ENCODE measurements at places on chromosomes 4 and X.

- no peak for DNase-seq
- no peaks in the 10 kb centered on the region for H3K36me3 ChIP-seq
- H3K27ac ChIP-seq: no peak overlapping the region
- H3K4me1 ChIP-seq: no peaks in the 10 kb centered on the region
- no peak overlapping the region for H3K4me3 ChIP-seq
Observed at GRCh38 chr4:98491899-98492559, 166.4 kb downstream of the TSPAN5 start.

DNA sequence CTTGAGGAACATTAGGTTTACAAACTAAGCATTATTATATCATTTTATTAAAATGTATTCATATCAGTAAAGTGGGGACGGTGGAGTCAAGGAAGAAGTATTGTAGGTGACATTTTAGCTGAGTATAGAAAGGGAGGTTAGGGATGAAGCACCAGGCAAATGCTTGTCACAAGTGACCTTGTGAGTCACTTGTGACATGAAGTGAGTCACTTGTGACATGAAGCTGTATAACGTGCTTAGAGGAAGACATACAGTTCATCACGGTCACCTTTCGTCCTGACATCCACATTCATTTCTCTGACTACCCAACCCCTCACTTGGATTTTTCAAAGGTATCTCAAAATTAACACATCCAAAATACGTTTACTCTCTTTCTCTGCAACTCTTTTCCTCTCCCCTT lies 1034.8 kb downstream of the DMD start:
- no peaks in the 10 kb centered on the region for H3K4me1 ChIP-seq
- H3K27me3 ChIP-seq: no peaks in the 10 kb centered on the region
- no peak overlapping the region for H3K4me3 ChIP-seq
- H3K36me3 ChIP-seq: no peaks in the 10 kb centered on the region
- H3K27ac ChIP-seq: no peak overlapping the region
- no peak for DNase-seq

DNA sequence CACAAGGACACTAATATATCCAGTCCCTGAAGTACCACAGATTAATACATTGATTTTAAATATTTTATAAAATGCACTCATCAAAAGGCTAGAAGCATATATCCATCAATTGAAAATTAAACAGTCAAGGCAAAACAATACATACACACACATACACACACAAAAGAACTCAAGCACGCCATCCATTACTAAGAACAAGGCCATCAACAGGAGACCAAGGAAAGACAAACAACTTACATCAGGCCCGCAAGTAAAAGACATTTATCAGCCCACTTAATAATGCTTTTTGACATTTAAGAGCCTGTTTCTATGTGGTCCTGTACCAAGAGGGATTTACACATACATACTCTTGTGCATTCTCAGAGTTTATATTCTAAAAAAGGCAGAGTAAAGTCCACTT lies 50.0 kb upstream of the ZNF827 start:
- no peaks in the 10 kb centered on the region for H3K27me3 ChIP-seq
- H3K4me3 ChIP-seq: no peak overlapping the region
- H3K36me3 ChIP-seq: no peaks in the 10 kb centered on the region
- H3K4me1 ChIP-seq: no peaks in the 10 kb centered on the region
- DNase-seq: no peak

DNA sequence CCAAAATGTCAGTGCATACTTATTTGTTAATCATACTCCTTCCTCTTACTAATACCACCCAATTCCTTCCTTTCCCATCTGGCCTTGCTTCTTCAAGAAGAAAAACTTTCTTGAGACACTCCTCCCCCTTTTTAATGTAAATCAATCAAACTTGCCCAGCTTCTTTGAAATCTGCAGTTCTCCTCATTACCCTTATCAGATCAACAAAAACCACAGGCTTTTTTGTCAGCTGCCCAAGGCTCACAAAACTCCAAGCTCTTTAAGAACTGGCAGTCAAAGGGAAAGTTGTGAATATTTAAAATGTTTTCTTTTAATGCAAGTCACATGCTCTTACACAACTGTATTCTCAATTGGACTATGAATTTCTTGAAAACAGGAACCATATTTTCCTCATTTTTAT lies 11.3 kb upstream of the MYOZ2 start:
- H3K36me3 ChIP-seq: no peaks in the 10 kb centered on the region
- no peaks in the 10 kb centered on the region for H3K4me1 ChIP-seq
- H3K27me3 ChIP-seq: no peaks in the 10 kb centered on the region
- no peak overlapping the region for H3K27ac ChIP-seq
- no peak overlapping the region for H3K4me3 ChIP-seq
- DNase-seq: no peak

- no peaks in the 10 kb centered on the region for H3K27me3 ChIP-seq
- H3K4me3 ChIP-seq: peak overlapping the region; percentile 16
- H3K36me3 ChIP-seq: no peaks in the 10 kb centered on the region
- H3K27ac ChIP-seq: peak overlapping the region; percentile 96
- peak; percentile 79 for DNase-seq
Observed at GRCh38 chr4:10106421-10107039, 10.1 kb downstream of the WDR1 start.

- no peaks in the 10 kb centered on the region for H3K4me1 ChIP-seq
- H3K4me3 ChIP-seq: no peak overlapping the region
- H3K36me3 ChIP-seq: peaks cover 45% of the 10 kb centered on the region
- H3K27ac ChIP-seq: no peak overlapping the region
Observed at GRCh38 chr4:1385373-1386340, 20.6 kb downstream of the NKX1-1 start.

DNA sequence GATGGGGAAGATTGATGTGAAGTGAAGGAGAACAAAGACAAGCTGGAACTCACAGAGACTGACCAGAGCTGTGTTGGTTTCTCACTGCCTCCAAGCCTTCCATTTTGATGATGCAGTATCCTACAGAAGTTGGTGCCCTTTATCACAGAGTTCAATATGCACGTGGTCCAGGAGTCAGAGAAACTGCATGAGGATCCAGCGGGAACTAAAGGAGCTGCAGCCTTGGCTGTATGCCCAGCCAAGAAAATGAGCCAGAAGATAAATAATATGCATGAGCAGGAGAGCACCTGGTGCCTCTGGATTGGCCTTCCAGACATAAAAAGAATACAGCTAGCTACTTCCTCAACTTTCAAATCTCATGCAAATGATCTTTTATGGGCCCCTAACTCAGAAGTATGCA lies 44.3 kb upstream of the DCLK2 start:
- no peaks in the 10 kb centered on the region for H3K4me1 ChIP-seq
- no peak overlapping the region for H3K27ac ChIP-seq
- H3K4me3 ChIP-seq: no peak overlapping the region
- H3K27me3 ChIP-seq: no peaks in the 10 kb centered on the region
- H3K36me3 ChIP-seq: no peaks in the 10 kb centered on the region

DNA sequence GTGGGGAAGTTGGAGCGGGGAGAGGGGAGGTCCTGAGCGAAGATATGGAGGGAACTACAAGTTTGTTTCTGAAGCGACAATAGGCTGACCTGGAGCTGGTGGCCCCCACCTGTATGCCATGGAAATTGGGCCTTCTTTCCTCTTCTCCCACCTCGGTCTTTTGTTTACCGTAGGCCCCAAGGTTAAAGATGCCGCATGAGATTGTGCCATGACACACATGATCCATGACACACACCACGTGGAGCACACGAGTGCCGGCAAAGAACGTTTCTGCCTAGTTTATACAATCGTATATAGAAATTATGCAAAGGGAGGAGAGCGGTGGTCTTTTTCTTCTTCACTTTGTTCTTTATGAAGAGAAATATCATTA lies 408 bp downstream of the TMEM33 start:
- no peak for DNase-seq
- no peaks in the 10 kb centered on the region for H3K36me3 ChIP-seq
- H3K27ac ChIP-seq: peak overlapping the region; percentile 90
- no peaks in the 10 kb centered on the region for H3K27me3 ChIP-seq
- peak overlapping the region; percentile 91 for H3K4me3 ChIP-seq

DNA sequence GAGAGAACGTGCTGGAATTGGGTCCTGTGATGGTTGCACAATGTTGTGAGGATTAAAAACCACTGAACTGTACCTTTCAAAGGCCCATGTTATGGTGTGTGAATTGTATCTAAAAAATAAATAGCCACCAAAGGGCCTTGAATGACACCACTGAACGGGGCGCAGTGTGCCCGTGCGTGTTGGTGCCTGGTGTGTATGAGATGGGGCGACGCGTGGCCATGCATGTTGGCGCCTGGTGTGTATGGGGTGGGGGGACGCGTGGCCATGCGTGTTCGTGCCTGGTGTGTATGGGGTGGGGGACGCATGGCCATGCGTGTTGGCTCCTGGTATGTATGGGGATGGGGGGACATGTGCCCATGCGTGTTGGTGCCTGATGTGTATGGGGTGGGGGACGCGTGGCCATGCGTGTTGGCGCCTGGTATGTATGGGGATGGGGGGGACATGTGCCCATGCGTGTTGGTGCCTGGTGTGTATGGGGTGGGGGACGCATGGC lies 66.6 kb upstream of the HELT start:
- DNase-seq: no peak
- no peaks in the 10 kb centered on the region for H3K27me3 ChIP-seq
- no peaks in the 10 kb centered on the region for H3K36me3 ChIP-seq

GRCh38 chr4:7197910-7198309 lies 5.6 kb downstream of the SORCS2 start:
- H3K4me1 ChIP-seq: peaks cover 7% of the 10 kb centered on the region
- H3K27me3 ChIP-seq: peaks cover 17% of the 10 kb centered on the region
- H3K36me3 ChIP-seq: no peaks in the 10 kb centered on the region
- no peak overlapping the region for H3K27ac ChIP-seq
- DNase-seq: no peak
- no peak overlapping the region for H3K4me3 ChIP-seq

DNA sequence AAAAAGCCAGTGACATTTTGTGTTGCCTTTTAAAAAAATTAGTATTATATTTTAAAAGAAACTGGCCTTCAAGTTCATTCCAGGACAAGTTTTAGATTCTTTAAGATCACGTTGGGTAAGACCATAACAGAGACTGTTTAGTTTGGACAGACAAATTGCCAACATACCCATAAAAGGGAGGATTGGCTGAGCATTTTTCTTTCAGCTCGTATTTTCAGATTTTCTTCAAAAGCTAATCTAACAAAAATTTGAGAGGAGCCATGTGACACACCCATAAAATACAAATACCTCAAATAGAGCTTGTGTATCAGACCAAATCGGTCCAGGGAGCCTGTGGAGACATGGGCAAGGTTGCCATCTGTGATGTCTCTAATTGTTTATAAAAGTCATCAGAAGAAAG lies 74.6 kb upstream of the C1QTNF7 start:
- H3K4me1 ChIP-seq: no peaks in the 10 kb centered on the region
- no peaks in the 10 kb centered on the region for H3K36me3 ChIP-seq
- DNase-seq: no peak
- H3K4me3 ChIP-seq: no peak overlapping the region
- no peaks in the 10 kb centered on the region for H3K27me3 ChIP-seq

DNA sequence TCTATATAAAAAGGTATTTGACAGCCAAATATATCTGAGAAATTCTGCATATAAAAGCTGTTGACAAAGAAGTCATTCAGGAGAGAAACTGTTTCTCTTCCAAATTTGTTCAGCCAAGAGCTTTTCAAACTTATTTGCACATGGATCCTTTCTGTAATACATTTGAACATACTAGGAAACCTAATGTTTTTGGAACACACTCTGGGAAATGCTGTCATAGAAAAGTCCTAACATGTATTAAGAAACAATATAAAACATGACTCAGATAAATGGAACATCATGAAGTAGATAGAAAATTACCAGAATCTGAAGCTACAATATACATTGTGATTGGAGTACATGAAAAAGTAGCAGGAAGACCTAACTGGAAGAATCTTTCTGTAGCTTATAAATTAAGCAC lies 781.5 kb upstream of the EPHA5 start:
- H3K36me3 ChIP-seq: no peaks in the 10 kb centered on the region
- no peak for DNase-seq
- no peaks in the 10 kb centered on the region for H3K4me1 ChIP-seq
- no peak overlapping the region for H3K27ac ChIP-seq
- no peaks in the 10 kb centered on the region for H3K27me3 ChIP-seq

- no peak overlapping the region for H3K27ac ChIP-seq
- H3K4me3 ChIP-seq: no peak overlapping the region
- peaks cover 49% of the 10 kb centered on the region for H3K4me1 ChIP-seq
- no peaks in the 10 kb centered on the region for H3K27me3 ChIP-seq
Observed at GRCh38 chr4:107858158-107858742, 33.5 kb downstream of the SGMS2 start.

- H3K27me3 ChIP-seq: peaks cover 38% of the 10 kb centered on the region
- peaks cover 11% of the 10 kb centered on the region for H3K4me1 ChIP-seq
- DNase-seq: no peak
- H3K27ac ChIP-seq: no peak overlapping the region
- H3K4me3 ChIP-seq: peak overlapping the region; percentile 38
- H3K36me3 ChIP-seq: no peaks in the 10 kb centered on the region
Observed at GRCh38 chr4:157221895-157222770, 1.6 kb downstream of the GRIA2 start.

DNA sequence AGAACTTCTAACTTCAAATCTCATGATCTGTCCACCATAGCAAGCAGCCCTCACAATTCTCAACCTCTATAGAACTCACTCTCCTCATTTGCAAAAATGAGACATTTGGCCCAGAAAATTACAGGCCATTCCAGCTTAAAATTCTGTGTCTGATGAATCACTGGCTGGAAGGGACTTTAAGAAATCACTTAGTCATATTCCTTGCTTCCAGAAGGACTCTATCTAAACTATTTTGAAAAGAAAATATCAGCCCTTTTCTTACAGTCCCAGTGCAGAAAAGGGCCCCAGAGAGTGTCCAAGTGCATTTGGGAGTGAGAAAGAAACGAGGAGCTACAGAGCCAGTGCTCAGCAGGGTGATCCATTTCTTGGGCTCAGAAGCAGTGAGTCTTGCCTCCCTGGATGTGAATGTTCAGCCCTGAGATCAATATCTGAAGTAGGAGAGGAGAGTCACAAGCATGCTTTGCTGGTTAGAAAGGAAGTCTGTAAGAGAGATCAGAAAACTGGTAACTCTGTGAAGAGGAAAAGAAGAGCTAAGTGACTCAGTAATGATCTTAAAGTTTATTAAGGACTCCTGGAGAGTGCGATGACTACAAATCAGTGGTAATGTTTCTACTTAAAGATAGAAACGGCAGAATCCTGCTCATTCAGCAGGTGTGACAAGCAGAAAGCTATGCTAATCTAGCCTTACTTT lies 139.8 kb downstream of the PALLD start:
- H3K4me1 ChIP-seq: peaks cover 60% of the 10 kb centered on the region
- H3K27me3 ChIP-seq: no peaks in the 10 kb centered on the region
- H3K4me3 ChIP-seq: no peak overlapping the region
- peak overlapping the region; percentile 83 for H3K27ac ChIP-seq
- H3K36me3 ChIP-seq: no peaks in the 10 kb centered on the region

- H3K27ac ChIP-seq: no peak overlapping the region
- H3K4me3 ChIP-seq: no peak overlapping the region
- H3K36me3 ChIP-seq: no peaks in the 10 kb centered on the region
- H3K4me1 ChIP-seq: no peaks in the 10 kb centered on the region
- DNase-seq: no peak
Observed at GRCh38 chr4:158176108-158176507, 3.3 kb upstream of the GASK1B start.

GRCh38 chr4:23245203-23245832 lies 552.6 kb downstream of the GBA3 start:
- no peak overlapping the region for H3K4me3 ChIP-seq
- no peaks in the 10 kb centered on the region for H3K4me1 ChIP-seq
- H3K27ac ChIP-seq: no peak overlapping the region
- H3K36me3 ChIP-seq: no peaks in the 10 kb centered on the region

Measured in gastrocnemius medialis (tissue), 4 donors.